ENCODE measurements at places on chromosomes 2 and 18.
A peak's percentile ranks its signal among the peaks of the same experiment; 100 is the strongest.

DNA sequence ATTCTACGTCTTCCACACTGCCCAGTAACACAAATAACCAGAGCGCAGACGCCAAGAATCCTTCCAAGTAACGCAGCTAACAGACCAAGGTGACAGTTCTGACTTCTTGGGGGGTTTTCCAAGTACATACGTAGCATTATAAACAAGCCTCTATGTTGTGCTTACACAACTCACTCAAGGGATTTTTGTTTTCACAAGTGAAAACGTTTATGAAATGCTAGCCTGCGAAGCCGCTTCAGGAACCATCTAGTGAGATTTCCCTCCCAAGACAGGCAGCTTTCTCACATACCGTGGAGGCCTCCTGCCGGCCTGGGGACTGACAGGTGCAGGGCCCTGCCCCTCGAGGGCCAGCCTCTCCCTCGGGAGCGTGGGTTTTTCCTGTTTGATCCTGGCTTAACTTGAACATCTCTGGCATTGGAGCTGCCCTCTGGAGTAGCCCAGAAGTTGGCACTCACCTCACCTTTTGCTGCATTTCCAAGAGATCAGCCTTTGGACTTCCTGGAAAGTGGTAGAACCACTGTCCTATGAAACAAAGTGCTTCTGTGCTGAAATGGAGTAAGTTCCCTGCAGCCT is 151.1 kb downstream of the MBP start:
- peaks cover 8% of the 10 kb centered on the region for H3K4me1 ChIP-seq
- no peak for DNase-seq
- H3K27me3 ChIP-seq, result no peaks in the 10 kb centered on the region
- no peak overlapping the region for H3K27ac ChIP-seq
- H3K4me3 ChIP-seq, result no peak overlapping the region
- H3K36me3 ChIP-seq, result peaks cover 13% of the 10 kb centered on the region

DNA sequence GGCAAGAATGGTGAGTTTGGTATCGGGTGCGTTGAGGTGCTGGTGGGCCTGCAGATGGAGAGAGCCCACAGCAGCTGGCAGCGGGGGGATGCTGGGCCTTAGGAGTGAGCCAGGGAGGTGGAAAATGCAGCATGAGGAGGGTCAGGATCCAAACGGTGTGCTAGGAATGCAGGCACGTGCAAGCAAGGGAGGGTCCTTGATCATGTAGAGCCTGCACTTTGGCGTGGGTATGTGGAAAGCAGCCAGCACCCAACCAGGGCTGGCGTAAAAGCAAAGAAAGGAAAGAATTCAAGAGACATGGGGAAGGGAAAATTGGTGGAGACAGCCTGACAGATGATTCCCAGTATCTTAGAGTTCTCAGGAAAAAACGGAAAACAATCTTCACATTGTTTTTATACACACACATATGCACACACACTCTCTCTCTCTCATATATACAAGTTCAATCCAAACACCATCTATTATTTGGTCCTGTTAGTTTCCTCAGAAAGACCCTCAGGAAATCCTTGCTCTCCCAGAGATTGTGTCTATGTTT is 46.3 kb downstream of the LTBP1 start:
- H3K36me3 ChIP-seq, result no peaks in the 10 kb centered on the region
- no peak overlapping the region for H3K4me3 ChIP-seq
- peaks cover 12% of the 10 kb centered on the region for H3K27me3 ChIP-seq
- no peak overlapping the region for H3K27ac ChIP-seq
- no peak for DNase-seq
- no peaks in the 10 kb centered on the region for H3K4me1 ChIP-seq

DNA sequence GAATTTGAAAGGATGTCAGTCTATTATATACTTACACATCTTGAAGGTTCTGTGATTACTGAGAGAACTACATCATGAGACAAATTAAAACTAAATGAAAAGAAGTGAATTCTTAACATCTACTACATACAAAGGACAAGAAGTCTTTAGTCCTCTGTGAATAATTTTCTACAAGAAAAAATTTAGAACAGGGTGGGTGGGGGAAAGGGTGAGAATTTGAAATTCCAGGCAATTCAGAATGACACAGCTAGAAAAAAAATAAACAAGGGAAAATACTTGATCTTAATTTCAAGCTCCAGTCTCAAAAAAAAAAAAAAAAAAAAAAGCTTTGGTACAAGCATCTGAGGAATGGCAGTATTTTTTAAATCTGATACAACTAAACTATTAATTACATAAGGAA is 15.5 kb downstream of the CUL3 start:
- no peak overlapping the region for H3K4me3 ChIP-seq
- DNase-seq, result no peak
- H3K27me3 ChIP-seq, result no peaks in the 10 kb centered on the region

DNA sequence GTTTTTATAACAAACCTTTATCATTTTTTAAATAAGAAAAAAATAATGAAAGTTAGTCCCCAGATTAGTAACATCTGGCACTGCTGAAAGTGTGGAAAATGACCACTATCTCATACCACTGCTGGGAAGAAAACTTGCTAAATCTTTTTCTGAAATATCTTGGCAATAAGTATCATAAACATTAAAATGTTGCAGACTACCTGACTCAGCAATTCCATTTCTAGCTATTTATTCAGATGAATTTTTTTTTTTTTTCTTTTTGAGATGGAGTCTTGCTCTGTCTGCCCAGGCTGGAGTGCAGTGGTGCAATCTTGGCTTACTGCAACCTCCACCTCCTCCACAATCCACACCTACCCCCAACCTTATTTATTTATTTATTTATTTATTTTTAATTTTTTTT is 35.3 kb upstream of the SOS1 start:
- no peaks in the 10 kb centered on the region for H3K36me3 ChIP-seq
- no peak for DNase-seq
- H3K4me3 ChIP-seq, result no peak overlapping the region
- no peak overlapping the region for H3K27ac ChIP-seq

- H3K4me3 ChIP-seq, result no peak overlapping the region
- H3K4me1 ChIP-seq, result peaks cover 28% of the 10 kb centered on the region
- no peak overlapping the region for H3K27ac ChIP-seq
Observed at GRCh38 chr2:223918671-223919134, 26.4 kb downstream of the WDFY1 start.

DNA sequence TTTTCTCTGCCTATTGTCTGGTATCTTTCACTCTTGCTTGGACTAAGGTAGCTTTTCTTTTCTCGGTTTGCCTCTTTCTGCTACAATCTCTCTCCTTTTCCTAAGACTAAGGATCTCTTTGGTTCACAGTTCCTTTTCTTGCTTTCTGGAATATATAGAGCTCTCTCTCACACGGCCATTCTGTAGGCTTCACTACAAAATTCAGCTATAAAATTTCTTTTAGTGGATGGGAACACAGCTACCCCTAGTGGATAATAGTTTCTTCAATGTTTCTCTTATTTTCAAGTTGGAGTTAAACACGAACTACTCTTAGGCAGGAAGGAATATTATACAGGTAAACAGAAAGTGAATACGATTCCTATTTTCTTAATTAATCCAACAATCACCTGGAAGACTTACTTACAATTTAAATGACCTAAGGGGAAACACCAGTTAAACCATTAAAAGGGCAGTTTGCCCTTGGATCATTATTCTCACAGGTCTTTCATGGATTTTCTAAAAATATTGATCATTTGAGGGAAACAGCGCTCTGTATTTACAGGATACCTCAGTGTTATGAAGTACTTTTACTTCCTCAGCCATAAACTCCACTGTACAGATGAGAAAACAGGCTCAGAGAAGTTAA is 140.5 kb downstream of the LRP2 start:
- no peaks in the 10 kb centered on the region for H3K36me3 ChIP-seq
- H3K4me1 ChIP-seq, result no peaks in the 10 kb centered on the region
- no peak for DNase-seq

GRCh38 chr2:69625078-69625795 is 18.3 kb downstream of the AAK1 start:
- H3K4me1 ChIP-seq, result peaks cover 18% of the 10 kb centered on the region
- H3K4me3 ChIP-seq, result no peak overlapping the region
- H3K36me3 ChIP-seq, result peaks cover 10% of the 10 kb centered on the region
- DNase-seq, result no peak
- H3K27me3 ChIP-seq, result no peaks in the 10 kb centered on the region
- H3K27ac ChIP-seq, result no peak overlapping the region

- no peak overlapping the region for H3K4me3 ChIP-seq
- no peaks in the 10 kb centered on the region for H3K27me3 ChIP-seq
- no peaks in the 10 kb centered on the region for H3K4me1 ChIP-seq
- no peak overlapping the region for H3K27ac ChIP-seq
- no peaks in the 10 kb centered on the region for H3K36me3 ChIP-seq
Observed at GRCh38 chr2:154392256-154392655, 306.2 kb upstream of the KCNJ3 start.

- H3K4me1 ChIP-seq, result peaks cover 93% of the 10 kb centered on the region
- no peaks in the 10 kb centered on the region for H3K27me3 ChIP-seq
- peak overlapping the region; percentile 54 for H3K4me3 ChIP-seq
- peaks cover 5% of the 10 kb centered on the region for H3K36me3 ChIP-seq
Observed at GRCh38 chr2:96156011-96156820, 11.0 kb upstream of the DUSP2 start.

- no peak overlapping the region for H3K27ac ChIP-seq
- peaks cover 32% of the 10 kb centered on the region for H3K36me3 ChIP-seq
- DNase-seq, result no peak
- no peaks in the 10 kb centered on the region for H3K27me3 ChIP-seq
- H3K4me3 ChIP-seq, result no peak overlapping the region
- peaks cover 7% of the 10 kb centered on the region for H3K4me1 ChIP-seq
Observed at GRCh38 chr2:241901500-241902351, 32.2 kb downstream of the RTP5 start.

DNA sequence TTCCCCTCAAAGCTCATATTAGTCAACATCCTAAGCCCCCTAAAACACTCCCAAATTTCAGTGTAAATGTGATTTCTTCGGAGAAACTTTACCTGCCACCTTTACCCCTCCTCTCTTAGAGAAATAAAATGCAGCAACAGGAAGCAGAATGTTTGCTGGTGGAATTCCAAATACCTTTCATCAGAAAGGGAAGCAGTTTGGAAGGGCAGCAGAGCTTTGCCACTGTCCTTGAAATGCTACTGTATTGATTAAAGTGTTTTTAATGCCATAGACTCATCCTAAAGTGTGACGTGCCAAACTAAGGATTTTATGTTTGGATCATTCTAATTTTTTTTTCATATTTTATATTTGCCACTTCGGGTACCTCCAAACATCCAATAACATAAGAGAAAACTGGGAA is 480.1 kb downstream of the NRXN1 start:
- no peaks in the 10 kb centered on the region for H3K36me3 ChIP-seq
- no peak overlapping the region for H3K27ac ChIP-seq
- no peak overlapping the region for H3K4me3 ChIP-seq

All from activated T-cell treated with anti-CD3 and anti-CD28 coated beads, Interleukin-2, amount 50 U/mL, for 24 hours (primary cell).